NCI-H1694 treated with DMSO at 0.1 percent for 48 hours (cell line): ENCODE measurements at places on chromosomes 12 and 14.

DNA sequence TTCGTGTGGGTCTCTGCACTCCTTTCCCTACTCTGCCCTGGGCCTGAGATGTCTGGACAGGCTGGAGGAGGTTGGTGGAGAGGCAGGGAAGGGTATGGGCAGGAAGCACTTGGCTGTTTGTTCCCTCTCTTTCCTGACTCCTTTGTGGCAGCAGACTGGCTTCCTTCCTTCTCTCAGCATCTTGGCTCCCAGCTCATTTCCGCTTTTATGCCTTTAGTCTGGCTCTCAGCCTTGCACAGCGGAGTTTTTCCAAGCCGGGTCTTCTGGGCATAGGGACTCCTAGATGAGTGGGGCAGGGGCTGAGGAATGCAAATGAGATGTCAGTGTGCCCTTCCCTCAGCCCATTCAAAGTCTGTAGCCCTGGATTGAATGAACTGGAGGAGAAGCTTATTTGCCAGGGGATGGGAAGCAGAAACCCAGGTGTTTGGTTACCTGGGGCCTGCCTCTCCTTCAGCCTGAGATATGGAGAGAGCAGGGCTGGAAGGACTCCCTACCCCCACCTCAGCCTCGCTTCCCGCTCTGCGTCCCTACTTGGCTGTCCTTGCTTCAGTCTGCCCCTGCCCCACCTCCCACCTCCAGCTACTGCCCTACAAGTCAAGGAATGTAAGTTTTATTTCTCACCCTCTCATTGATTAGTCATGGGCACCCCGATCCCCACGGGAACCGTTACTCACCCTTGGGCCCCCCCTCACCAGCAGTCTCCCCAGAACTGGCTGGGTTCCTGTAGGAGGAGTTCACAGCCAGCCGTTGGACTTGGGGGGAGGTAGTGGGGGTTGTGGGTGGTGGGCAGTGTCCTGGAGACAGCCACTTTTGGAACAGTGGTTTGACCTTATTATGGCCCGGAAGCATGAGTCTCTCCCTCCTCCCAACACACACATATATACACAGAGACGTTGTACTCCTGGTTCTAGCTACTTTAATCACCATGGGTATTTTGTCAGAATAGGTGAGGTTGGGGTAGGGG lies 9.3 kb upstream of the ITGA5 start:
- DNase-seq, result no peak

DNA sequence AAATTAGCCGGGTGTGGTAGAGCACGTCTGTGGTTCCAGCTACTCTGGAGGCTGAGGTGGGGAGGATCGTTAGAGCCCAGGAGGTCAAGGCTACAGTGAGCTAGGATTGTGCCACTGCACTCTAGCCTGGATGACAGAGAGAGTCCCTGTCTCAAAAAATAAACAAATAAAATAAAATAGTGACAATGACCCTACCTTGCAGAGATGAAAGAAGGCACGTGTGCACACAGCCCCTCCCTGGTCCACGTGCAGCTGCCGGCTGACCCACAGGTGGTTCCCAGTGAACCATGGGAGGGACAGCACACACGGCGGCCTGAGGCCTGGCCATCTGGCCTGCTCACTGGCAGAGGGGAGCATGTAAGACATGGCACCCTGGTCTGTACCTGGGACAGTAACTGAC lies 4.7 kb downstream of the HHIPL1 start:
- no peak for DNase-seq

- DNase-seq, result no peak
These were observed 286.4 kb upstream of the TMEM132C start for GRCh38 chr12:127980585-127980984.

DNA sequence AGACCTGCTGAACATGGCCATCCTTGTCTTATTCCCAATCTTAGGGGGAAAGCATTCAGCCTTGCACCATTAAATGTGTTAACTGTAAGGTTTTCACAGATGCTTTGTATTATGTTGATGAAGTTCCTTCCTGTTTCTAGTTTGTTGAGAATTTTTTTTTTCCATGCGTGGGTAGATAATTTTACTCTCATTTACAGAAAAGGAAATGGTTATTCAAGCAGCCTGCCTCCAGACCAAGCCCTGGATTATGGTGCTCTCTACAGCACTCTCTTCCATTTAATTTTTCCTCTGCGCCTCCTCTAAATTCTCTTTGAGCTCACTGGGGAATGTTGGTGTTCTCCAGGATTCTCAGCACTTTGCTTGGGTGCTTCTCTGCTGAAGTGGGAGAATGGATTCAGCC lies 179.3 kb upstream of the PZP start:
- DNase-seq, result no peak

GRCh38 chr12:34105392-34105933 lies 83.2 kb downstream of the ALG10 start:
- DNase-seq, result no peak

- DNase-seq, result no peak
These were observed 49.3 kb downstream of the NDUFA12 start for GRCh38 chr12:94954029-94954685.

- no peak for DNase-seq
These were observed 5.8 kb downstream of the PPP1R12A start for GRCh38 chr12:79929065-79929464.

GRCh38 chr12:91833780-91834359 lies 311.8 kb downstream of the BTG1 start:
- DNase-seq, result no peak

GRCh38 chr12:19158923-19159322 lies 29.4 kb downstream of the PLEKHA5 start:
- no peak for DNase-seq

- DNase-seq, result no peak
These were observed 67.6 kb upstream of the GNG2 start for GRCh38 chr14:51792809-51793208.

- no peak for DNase-seq
These were observed 7.0 kb downstream of the CSRNP2 start for GRCh38 chr12:51076236-51076930.

DNA sequence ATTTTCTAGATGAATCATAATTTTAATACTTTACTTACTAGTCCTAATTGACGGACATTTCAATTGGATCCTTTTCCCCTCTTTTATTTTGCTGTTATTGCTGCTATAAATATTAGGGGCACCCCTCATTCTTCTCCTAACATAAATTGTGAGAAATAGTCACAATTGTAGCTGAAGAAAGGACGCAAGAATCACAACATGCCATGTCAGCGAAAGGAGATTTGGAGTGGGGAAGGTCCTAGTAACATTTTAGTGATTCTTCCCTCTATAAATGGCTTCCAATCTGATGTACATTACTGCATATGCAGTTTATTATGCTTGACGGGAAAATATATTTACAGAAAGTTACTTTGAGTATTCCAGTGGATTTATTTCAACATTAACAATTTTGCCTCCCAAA lies 7.7 kb upstream of the PLEKHH1 start:
- no peak for DNase-seq

GRCh38 chr12:69243099-69244084 lies 4.0 kb downstream of the CPSF6 start:
- no peak for DNase-seq

- no peak for DNase-seq
These were observed 188.2 kb upstream of the FRMD6 start for GRCh38 chr14:51463461-51463860.

- no peak for DNase-seq
These were observed 166.7 kb upstream of the HIF1A start for GRCh38 chr14:61528591-61529021.

DNA sequence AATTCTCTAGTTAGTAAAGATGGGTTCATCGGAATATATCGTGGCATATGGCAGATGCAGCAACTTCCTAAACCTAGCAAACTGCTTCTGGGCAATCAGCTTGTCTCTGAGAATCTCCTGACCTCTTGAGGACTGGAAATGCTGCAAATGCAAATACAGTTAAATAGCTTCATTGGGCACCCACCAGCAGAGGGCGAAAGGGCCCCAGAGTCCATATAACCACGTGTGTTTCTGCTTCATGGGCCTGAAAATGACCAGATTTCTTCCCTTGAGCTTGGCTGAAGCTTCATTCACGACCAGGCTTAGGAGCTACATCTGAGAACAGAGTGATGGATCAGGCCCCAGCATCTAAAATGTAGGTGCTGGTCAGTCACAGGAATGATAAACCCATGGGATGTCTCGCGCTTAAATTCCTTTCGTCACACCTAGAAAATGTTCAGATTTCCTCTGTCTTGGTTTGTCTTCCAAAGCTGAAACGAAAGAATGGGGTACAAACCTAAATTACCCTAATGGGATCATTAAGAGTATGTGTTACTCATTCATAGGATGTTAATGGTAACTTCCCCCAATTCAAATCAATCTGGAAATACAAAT lies 1482.5 kb upstream of the TMEM132C start:
- DNase-seq, result no peak

DNA sequence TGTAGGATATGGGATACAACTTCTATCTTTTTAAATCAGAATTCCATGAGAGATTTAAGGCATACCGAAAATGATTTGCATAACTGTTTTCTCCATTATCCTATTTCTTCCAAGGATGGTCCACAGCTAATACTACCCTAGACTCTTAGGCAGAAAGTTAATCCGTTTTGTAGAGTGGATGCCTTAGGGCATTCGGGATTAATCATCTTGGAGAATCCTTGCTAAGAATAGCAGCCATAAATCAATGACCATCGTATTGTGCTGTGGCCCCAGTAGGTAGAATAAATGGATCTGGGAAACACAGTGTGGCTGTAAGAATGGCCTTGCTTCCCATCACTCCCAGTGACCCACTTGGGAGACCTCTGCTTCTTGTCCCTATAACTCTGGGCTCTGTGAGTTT lies 99.6 kb downstream of the SSPN start:
- DNase-seq, result no peak

DNA sequence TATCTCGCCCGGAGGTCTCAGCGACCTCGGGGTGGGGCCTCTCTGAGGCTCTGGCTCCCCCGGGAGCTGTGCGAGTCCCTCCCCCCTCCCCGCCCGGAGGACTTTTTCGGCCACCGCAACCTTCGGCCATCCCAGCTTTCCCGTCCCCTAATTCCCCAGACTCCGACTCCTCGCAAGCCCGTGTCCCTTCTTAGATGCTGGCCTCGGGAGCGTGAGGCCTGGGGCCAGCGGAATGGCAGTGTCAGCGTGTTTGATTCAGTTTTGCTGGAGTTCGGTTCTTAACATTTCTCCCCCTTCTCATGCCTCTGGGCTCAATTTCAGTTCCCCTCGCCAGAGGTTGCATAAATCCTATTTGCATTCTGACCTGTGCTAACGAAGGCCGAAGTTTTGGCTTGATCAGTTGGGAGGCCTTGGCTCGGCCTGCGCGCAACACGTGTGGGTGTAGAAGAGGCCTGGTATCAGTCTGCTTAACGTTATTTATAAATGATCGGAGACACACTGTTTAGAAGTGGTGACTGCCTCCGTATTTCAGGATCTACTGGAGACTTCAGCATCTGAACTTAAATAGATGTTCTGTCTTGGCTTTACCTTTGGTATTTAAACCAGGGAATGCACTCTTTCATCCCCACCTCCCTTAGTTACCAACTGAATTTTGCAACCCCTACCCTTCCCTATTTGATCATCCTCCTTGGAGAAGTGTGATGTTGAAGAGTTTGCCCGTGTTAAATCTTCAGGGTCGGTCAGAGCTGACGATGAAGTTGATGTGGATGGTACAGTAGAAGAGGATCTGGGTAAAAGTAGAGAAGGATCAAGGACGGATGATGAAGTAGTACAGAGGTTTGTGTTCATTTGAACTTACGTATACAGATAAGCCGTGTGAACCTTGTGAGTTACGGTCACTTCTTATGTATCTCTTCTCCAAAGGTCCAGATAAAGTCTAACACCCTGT lies 851 bp downstream of the HSP90B1 start:
- DNase-seq, result no peak

- DNase-seq, result peak; percentile 40
These were observed 506 bp upstream of the NAP1L1 start for GRCh38 chr12:76084863-76085519.

DNA sequence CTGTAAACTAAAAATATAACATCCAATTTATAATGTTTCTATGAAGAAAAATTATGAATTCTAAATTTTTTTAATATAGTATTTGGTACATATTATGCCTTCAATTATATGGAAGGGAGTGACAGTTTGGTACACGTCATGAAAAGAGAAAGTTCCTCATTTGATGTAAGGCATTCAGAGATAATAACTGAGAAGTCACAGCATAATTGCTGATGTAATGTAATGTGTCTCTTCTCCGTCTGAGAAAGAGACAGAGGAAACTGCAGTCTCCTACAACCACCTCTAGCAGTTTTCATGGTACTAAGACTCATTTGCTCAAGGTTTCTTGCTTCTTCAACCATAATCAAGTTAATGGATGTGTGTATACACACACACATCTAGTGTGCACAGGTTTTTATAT lies 2.3 kb upstream of the CD69 start:
- no peak for DNase-seq

DNA sequence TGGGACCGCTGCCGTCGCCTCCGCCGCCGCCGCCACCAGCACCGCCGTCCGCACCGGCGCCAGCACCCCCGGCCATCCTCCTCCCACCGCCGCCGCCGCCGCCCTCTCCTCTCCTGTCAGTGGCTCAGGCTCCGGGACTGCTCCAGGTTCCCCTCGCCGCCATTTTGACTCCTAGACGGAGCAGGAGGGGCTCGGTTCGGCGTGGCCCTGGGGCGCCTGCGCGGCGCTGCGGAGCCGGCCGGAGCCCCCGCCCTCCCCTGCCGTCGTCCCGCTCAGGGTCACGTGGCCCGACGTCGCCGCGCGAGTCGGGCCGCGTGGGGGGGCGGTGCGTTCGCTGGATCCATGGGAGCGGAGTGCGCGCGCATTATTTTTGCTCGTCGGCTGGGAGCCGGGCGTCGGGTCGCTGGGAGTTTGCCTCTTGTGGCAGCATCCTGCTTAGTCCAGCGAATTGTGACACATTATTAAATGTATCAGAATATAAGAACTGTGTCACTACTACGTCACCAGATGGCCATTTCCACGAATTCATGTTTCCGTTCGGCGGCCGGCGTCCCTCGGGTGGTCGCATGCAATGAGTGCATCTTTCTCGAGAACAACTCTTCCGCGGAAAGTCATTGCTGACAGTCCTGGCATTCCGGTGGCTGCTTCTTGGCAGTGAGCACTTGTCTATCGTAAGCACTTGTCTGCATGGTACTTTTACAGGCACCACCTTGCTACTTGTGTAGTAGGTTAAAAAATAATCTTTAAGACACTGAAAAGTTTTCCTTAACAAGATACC lies at the start of gene BTBD7:
TSS of gene BTBD7 (minus strand) at position 184 of the 778 bp plus-strand sequence. CDS start 36,985 bp downstream, outside the sequence.
- DNase-seq, result peak; percentile 99

- no peak for DNase-seq
These were observed 364.5 kb upstream of the DIO2 start for GRCh38 chr14:80575763-80576162.

DNA sequence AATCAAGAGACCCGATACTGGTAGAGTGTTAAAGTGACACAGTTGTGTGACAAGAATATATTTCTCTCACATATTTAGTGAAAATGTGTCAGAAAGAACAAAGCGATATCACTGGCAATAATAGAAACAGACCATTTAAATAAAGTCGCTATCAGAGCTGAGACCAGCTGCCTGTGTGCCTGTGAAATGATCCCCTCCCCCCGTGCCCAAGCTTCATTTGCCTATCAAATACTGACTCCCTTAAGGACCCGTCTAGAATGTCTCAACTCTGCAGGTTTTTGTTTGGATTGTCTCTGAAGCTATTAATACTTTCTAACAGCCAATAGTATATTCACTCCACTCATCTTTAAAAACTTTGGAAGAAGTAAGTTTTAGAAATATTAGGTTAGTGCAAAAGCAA lies 98.9 kb downstream of the EGLN3 start:
- no peak for DNase-seq
